Lung microvascular endothelial cell (primary cell): ENCODE measurements at places on chromosomes 7 and 10. TPM values are rescaled to one million over a fixed set of nuclear protein-coding genes. Genes with fewer than 3 reads are reported as not detected.

GRCh38 chr7:101575721-101576120, 53.4 kb downstream of the MYL10 start:
- no peak for DNase-seq

DNA sequence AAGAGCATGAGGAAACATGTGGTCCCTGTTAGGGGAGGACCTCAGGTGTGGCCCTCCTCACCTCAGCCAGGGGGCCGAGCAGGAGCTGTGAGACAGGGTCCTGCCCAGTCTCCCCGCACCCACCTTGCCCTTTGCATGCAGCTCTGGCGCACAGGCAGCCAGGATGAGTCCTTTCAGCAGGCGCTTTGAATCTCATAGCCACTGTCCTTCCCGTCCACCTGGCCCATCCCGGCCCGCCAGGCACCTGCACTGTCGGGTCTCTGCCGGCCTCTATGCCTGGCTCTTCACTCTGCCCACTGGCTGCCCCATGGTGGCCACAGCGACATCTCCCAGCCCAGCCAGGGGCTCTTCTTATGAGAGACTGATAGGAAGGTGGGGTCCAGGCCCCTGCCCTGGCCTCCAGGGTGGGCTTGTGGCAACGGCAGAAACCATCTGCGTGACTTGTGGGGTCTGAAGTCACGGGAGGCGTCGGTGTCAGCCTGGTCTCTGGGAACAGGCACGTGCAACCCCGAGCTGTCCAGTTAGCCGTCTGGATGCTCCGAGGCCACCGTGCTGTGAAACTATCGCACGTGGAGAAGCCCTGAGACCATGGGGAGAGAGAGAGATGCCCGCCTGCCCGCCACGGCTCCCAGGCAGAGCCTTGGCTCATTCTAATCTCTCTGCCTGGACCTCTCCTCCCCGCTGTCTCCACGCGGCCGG, 37.4 kb downstream of the FOXL3 start:
- no peak for DNase-seq

- no peak for DNase-seq
Measured at GRCh38 chr7:116828281-116828680, 34.1 kb upstream of the CAPZA2 start.

GRCh38 chr10:112098682-112099081, 84.9 kb downstream of the GPAM start:
- DNase-seq, result no peak

DNA sequence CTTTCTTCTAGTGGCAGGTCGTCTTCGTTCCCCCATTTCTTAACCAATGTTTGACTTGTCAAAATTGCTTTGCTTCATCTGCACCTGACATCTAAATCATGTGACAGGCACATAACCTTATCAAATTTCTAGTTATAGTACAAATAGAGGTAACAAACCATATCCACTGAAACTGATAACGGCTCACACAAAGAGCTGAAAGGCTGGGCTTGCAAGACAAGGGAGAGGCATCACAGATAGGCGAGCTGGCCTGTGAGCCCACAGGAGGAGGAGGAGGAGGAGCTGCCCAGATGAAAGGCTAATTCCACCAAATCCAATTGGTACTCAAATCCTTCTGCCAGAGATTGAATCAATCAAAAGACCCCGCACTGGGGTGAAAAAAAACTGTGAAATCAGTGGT, 80.2 kb upstream of the NEBL start:
- DNase-seq, result no peak

GRCh38 chr7:81902536-81902935, 132.7 kb upstream of the HGF start:
- no peak for DNase-seq

GRCh38 chr10:69636626-69637605, 6.9 kb downstream of the FAM241B start:
- DNase-seq, result peak; percentile 11

DNA sequence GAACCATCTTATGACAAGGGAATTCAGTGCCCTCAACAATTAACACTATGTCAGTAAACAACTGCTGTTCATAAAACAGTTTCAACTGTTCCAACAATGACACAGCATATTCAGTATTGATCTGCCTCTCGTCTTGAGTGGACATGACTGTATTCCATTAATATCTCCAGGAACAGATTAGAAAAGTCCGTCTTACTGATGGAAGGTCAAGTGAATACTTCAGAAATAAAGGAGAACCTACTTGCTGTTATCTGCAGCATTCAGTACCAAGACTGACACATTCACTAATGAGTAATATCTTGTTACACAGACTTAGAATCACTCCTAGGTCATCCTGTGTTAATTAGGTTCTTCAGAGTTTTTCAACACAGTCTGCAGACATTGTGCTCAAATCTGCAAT, 12.1 kb downstream of the KBTBD2 start:
- DNase-seq, result no peak

- DNase-seq, result no peak
Measured at GRCh38 chr7:127782654-127783559, 130.9 kb downstream of the SND1 start.

DNA sequence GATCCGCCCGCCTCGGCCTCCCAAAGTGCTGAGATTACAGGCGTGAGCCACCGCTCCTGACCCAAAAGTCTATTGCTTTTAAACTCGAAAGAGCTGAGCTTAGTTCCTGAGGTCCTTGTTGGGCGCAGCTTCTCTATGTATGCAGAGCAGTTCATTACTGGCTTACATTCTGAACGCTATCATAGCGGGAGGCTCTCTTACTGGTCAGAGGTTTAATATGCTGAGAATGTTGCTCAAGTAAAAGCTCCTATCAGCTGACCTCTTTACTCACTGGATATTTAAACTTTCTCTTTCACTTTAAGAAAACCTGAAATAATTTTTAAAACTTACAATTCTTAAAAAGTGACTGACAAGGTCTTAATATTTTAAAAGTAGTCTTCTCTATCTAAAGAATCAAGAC, 160.8 kb upstream of the WNT16 start:
- DNase-seq, result no peak

GRCh38 chr7:137728426-137728825, 118.3 kb downstream of the DGKI start:
- no peak for DNase-seq

DNA sequence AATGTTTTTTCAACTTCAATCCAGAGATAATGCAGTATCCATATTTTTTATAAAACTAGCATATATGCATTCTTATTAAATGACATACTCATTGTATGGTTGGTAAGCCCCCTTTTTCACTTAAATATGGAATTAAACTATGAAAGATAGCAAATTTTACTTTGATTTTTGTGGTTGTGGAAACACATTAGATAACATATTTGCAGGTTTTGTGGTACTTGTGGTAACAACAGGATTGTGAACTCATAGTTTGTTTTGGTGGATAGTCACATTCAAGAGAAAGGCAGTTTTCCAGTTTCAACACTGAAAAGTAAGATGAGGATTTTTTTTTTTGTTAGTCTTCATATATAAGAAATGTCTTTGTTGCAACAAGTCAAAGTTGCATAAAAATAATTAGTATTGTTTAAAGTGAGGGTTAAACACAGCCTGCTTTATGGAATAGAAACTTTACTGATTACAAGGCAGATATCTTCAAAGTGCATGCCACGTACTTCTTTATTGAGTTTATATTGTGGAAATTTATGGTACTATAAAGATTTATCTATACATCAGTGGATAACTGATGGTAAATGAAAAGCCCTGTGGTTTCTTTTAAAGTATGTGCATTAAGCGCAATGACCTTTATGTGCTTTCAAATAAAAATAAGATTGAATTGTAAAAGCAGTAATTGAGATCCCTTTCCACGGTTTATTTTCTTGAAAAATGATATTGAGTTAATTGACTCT, 39.7 kb upstream of the SEMA3D start:
- DNase-seq, result no peak

GRCh38 chr7:157519798-157520244, 183.0 kb downstream of the DNAJB6 start:
- DNase-seq, result no peak

- DNase-seq, result no peak
Measured at GRCh38 chr10:124172181-124172916, 79.0 kb upstream of the CHST15 start.

TSPAN33 gene
- total RNA-seq, result under 0.01 and 0.44 TPM in 2 replicates

FZD8 gene
- total RNA-seq, result 15.9 and 24.6 TPM in 2 replicates

PHKG1 gene
- total RNA-seq, result 0.20 and 0.22 TPM in 2 replicates

PLAC9 gene
- total RNA-seq, result 0.40 and 2.0 TPM in 2 replicates

PLXNA4 gene
- 6.9 and 7.8 TPM in 2 replicates for total RNA-seq

JCAD gene
- total RNA-seq, result 46.2 and 60.5 TPM in 2 replicates

VIPR2 gene
- not detected in 2 replicates for total RNA-seq

RBM20 gene
- total RNA-seq, result 0.22 and 2.0 TPM in 2 replicates

GIMAP1 gene
- 13.3 and 16.7 TPM in 2 replicates for total RNA-seq
